ENCODE measurements at places on chromosomes 2 and 18. TPM values are rescaled to one million over a fixed set of nuclear protein-coding genes. Genes with fewer than 3 reads are reported as not detected.
A peak's percentile ranks its signal among the peaks of the same experiment; 100 is the strongest.

DNA sequence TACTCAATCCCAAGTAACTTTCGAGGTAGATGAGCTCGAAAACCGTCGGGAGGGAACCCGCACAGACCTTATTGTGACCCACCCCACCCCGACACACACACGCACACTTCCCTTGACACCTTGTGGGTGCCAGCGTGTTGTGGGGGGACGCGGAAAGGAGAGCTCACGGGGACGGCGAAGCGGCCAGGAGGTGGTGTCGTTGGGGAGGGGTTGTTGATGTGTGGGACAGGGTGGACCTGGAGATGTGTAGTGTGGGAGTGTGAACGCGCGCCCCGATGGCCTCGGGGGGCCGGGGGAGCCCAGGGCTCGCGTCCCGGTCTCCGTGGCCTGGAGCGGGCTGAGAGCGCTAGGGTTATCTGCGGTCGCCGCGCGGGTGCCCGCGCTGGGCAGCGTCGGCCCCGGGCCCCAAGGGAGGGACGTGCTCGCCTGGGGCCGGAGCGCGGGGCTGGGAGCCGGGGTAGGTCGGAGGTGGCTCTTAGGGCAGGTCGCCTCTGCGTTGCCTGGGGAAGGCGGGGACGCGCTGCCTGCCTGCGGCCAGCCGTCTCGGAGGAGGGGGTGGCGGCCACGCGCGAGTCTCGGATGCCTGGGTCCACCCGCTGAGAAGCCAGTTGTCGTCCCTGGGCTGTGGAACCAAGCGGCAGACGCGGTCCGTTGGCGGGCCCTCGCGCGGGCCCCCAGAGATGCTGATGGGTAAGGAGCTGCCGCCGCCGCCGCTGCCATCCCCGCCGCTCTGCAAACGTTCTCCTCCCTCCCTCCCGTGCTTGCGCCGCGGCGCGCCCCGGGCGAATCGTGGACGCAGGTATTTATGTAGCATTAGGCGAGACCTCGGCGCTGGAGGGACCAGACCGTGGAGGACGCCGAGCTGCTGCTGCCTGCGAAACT is 1.6 kb downstream of the KLHL29 start:
- H3K27ac ChIP-seq = no peak overlapping the region
- no peaks in the 10 kb centered on the region for H3K36me3 ChIP-seq
- H3K4me1 ChIP-seq = peaks cover 28% of the 10 kb centered on the region

DNA sequence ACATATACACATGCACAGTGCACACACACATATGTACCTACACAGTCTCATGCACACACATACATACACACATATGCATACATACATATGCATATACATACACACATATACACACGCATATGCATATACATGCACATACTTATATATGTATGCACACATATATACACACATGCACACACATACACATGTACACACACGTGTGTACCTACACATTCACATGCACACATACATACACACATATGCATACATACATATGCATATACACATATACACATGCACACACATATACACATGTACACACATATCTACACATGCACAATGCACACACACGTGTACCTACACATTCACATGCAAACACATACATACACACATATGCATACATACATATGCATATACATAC is 100.3 kb upstream of the TWIST2 start:
- no peaks in the 10 kb centered on the region for H3K27me3 ChIP-seq
- H3K36me3 ChIP-seq = no peaks in the 10 kb centered on the region
- no peak overlapping the region for H3K4me3 ChIP-seq
- no peaks in the 10 kb centered on the region for H3K4me1 ChIP-seq
- DNase-seq = no peak
- no peak overlapping the region for H3K27ac ChIP-seq

DNA sequence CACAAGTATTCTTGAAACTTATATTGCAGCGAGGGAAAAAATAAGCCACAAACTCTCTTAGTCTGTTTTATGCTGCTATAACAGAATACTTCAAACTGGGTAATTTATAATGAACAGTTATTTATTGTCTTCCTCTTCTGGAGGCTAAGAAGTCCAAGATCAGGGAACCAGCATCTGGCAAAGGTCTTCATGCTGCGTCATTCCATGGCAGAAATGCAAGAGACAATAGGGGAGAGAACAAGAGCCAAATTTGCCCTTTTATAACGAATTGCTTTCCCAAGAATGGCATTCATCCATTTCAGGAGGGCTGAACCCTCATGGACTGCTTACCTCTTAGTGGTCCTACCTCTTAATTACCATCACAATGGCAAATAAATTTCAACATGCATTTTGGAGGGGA is 46.5 kb downstream of the MAPRE2 start:
- H3K27me3 ChIP-seq = no peaks in the 10 kb centered on the region
- no peaks in the 10 kb centered on the region for H3K36me3 ChIP-seq
- no peak overlapping the region for H3K4me3 ChIP-seq
- DNase-seq = no peak

GRCh38 chr2:183035954-183036669 is 2.1 kb downstream of the NCKAP1 start:
- H3K4me3 ChIP-seq = peak overlapping the region; percentile 88
- peak overlapping the region; percentile 99 for H3K27ac ChIP-seq
- H3K4me1 ChIP-seq = peaks cover 30% of the 10 kb centered on the region
- H3K36me3 ChIP-seq = no peaks in the 10 kb centered on the region

Gene LMAN1
- total RNA-seq = 48.6 TPM

Gene SCN9A
- total RNA-seq = 3.2 TPM

Gene SPOPL
- total RNA-seq = 11.4 TPM

Gene SCN3A
- 0.56 TPM for total RNA-seq

Gene SOX11
- total RNA-seq = 1.1 TPM
